ENCODE measurements at places on chromosomes 4 and X. TPM values are rescaled to one million over a fixed set of nuclear protein-coding genes. Genes with fewer than 3 reads are reported as not detected.

Gene CLCN4
- polyA plus RNA-seq: 2.4 TPM

Gene S100G
- not detected for polyA plus RNA-seq

Gene SLC39A8
- polyA plus RNA-seq: 7.1 TPM

Gene SLC34A2
- polyA plus RNA-seq: 2.9 TPM

Gene SSX2B
- polyA plus RNA-seq: not detected

Gene PPP1R2C
- polyA plus RNA-seq: not detected

Gene KCNIP4
- 9.8 TPM for polyA plus RNA-seq

Measured in kidney (tissue), 22 donors.